ENCODE measurements at places on chromosomes 3 and 15.

DNA sequence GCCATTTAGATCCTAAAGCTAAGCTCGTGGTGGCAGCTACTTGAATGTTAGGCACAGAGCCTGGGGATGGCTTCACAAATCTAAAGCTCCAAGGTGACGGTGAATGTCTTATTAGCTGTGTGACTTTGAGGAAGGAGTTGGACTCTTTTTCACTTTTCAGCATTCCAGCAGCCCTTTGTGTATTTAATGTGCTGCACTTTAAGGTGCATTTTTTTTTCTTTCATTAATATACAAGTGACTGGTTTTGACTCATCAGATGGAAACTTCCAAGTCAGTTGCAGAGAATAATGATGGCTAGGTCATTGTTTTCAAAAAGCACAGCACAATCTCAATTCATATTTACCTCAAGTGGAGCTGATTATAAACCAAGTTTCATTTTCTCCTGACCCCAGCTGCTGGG, 55.8 kb downstream of the TMED3 start:
- H3K4me3 ChIP-seq, result no peak overlapping the region
- no peaks in the 10 kb centered on the region for H3K36me3 ChIP-seq
- no peak for DNase-seq
- no peak overlapping the region for H3K27ac ChIP-seq

DNA sequence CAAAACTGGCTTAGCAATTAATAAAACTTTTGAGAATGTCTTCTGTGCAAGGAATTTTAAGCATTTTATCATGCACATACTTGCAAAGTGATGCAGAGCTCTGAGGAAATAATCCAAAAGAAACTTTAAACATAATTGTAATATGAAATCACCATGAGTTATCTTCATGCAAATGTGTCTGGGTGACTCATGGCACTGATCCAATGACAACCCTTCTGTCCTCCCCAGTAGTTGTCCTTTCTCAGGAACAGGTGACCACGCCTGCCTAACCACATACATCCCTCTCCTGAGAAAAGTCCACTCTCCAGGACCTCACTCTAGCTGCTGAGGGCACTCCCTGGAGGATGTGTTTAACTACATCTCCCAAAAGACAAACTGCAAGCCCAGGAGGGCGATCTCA, 530.6 kb upstream of the IL12A start:
- no peaks in the 10 kb centered on the region for H3K27me3 ChIP-seq
- H3K4me3 ChIP-seq, result no peak overlapping the region
- no peaks in the 10 kb centered on the region for H3K4me1 ChIP-seq
- no peaks in the 10 kb centered on the region for H3K36me3 ChIP-seq

DNA sequence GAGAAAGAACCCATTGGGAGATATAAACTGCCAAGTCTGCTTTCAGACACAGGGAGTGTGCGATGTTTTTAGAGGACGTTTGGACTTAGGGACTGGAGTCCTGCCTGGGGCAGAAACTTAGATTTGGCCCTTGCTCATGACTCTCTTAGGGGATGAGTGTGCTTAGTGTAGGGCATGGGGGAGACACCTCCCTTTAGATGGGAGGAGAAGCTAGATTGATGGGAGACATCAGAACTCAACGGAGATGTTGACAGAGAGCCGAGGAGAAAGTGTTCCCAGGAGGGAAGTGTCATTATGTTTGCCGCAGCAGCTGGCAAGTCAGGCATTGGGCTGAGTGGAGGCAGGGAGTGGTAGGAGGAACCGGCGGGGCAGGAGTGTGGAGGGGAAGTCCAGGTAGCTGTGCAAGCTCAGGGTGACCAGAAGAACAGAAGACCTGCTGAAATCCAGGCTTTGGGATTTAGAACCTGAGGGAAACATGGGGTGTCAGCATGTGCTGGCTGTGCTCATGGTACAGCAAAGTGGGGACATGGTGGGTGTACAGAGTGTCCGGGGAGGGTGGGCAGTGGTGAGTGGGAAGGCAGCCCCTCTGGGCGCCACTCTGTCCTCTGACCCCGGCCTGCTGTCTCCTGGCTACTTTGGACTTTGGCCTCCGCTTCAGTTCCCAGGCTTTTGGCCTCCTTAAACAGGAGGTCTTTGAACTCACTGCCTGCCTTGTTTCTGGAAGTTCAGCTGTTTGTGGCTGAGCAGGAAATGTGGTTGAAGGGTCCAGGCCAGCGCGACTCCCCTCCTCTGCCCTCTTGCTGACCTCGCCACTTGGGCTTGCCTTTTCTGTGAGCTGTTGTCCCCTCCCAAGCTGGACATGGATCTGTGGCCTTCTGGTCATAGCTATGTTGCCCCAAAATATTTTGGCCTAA, 324.0 kb upstream of the LRRFIP2 start:
- H3K4me3 ChIP-seq, result no peak overlapping the region
- no peak overlapping the region for H3K27ac ChIP-seq
- no peaks in the 10 kb centered on the region for H3K36me3 ChIP-seq
- no peak for DNase-seq
- peaks cover 4% of the 10 kb centered on the region for H3K4me1 ChIP-seq
- H3K27me3 ChIP-seq, result peaks cover 24% of the 10 kb centered on the region

DNA sequence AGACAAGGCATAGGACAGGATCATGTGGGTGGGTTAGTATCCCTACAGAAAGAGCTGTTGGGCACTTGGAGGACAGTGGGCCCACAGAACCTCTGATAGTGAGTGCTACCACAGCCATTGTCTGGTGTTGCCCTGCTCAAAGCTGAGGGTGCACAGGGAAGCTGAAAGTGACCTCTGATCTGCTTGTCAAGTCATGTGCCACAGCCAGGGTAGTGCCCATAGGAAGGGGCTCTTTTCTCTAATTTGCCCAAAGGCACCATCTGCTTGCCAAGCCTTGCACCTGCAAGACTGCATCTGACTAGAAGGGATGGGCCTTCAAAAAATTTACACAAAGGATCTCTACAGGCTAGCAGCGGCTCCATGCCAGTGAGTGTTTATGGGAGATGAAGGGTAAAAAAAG, 87.4 kb upstream of the GSK3B start:
- no peak overlapping the region for H3K27ac ChIP-seq
- no peak overlapping the region for H3K4me3 ChIP-seq
- H3K4me1 ChIP-seq, result no peaks in the 10 kb centered on the region
- no peaks in the 10 kb centered on the region for H3K36me3 ChIP-seq
- no peak for DNase-seq

DNA sequence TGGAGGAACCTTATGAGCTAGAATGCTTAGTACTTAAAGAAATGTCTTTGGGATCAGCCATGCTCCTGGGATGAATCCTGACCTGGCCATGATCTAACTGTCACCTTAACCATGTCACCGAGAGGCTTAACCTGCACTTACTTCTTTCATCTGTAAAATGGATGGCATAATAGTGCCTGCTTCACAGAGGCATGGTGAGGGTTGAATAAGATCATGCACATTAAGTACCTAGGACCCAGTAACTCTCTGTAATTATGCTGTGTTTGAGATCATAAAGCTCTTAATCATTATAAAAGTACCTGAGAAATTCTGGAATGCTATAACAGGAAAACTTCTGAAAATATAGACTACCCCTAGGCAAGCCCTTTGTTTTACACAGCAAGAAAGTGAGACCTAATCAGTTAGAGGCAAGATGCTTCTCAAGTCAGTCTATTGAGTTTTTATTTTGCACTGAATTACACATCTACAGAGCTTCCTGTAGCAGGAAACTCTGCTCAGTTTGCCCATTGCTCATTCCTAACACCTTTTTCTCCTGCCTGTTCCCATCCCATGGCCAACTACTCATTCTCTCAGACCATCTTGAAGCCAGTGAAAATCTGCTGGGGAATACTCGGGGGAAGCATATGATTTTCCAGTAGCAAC, 1015.5 kb upstream of the CFAP20DC start:
- H3K27me3 ChIP-seq, result no peaks in the 10 kb centered on the region
- no peak for DNase-seq
- peaks cover 72% of the 10 kb centered on the region for H3K4me1 ChIP-seq
- H3K36me3 ChIP-seq, result peaks cover 58% of the 10 kb centered on the region
- H3K27ac ChIP-seq, result peak overlapping the region; percentile 85

All from activated CD4-positive, alpha-beta T cell treated with anti-CD3 and anti-CD28 coated beads, Interleukin-2, amount 10 ng/mL, durations not matched to agents 7 days and 5 days (primary cell).